Stimulated activated CD4-positive, alpha-beta T cell treated with anti-CD3 and anti-CD28 coated beads, Interleukin-1b, Interleukin-23, amount 100 ng/mL, for 24 hours (primary cell): ENCODE measurements at places on chromosomes 6 and 20.

DNA sequence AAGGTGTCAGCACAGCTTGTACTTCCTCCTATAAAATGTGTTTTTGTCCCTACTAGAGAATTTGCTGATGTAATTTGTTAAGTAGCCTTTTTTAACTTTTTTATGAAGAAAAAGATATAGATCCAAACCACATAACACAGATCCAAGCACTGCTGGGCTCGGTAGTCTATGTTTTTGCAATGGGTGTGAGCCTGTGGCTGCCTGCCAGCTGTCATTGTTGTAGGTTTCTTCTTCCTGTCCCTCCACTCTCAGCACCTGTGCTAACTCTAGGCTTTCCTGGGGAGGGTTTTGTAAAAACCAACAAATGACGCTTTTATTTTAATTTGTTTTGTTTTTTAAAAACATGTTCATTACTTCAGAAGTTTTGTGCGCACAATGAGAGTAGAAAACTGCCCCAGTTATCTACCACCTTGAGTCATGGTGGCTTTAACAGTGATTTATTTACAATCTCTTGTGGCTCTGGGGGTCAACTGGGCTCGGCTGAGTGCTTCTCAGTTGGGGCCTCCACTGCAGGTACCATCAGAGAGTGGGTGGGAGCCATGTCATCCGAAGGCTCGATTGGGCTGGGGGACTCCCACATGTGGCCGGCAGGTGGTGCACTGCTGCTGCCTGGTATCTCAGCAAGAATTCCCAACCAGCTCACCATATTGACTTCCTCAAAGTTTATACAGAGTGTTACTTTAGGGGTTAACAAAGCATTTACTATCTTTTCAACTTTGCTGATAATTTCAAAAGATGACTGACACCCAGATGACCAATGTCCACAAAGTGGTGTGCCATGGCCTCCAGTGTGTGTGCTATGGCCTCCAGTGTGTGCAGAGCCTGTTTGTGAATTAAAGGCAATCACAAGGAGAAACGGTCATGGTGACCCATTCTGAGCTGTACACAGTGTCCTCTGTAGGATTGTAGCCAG lies 3.0 kb upstream of the CCR6 start:
- DNase-seq: no peak

- DNase-seq: no peak
These were observed 46.3 kb downstream of the OR2B2 start for GRCh38 chr6:27865850-27866356.

- no peak for DNase-seq
These were observed 110.4 kb upstream of the ARMC2 start for GRCh38 chr6:108737594-108738546.

- no peak for DNase-seq
These were observed 696 bp upstream of the SUPT3H start for GRCh38 chr6:45378334-45378926.

- no peak for DNase-seq
These were observed 92.7 kb downstream of the PREX1 start for GRCh38 chr20:48735112-48735511.

DNA sequence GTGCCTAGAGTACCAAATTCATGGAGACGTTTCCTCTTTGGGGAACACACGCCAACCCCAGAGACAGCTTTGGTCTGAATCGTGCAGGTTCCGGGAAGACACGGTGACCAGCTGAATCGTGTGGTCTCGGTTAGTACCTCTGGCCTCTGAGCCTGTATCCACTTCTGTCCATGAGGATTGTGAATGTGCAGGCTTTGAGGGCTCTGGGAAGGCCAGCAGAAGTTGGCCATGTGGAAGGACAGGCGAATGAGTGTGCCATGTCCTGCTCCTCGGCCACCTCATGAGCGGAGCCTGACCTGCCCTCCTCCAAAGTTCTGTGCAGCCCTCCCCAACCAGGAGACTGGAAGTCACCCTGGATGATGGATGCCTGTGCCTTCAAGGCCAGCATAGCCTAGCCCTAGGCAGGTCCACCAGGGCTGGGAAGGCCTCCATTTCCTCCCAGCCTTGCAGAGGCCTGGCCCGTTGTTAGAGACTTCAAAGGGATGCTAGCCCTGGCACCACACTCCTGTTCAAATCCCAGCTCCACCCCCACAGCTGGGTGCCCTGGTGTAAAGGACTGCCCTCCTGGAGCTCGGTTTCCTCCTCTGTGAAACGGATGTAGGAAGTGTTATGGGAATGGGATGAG lies 1.7 kb upstream of the TMEM74B start:
- DNase-seq: no peak

DNA sequence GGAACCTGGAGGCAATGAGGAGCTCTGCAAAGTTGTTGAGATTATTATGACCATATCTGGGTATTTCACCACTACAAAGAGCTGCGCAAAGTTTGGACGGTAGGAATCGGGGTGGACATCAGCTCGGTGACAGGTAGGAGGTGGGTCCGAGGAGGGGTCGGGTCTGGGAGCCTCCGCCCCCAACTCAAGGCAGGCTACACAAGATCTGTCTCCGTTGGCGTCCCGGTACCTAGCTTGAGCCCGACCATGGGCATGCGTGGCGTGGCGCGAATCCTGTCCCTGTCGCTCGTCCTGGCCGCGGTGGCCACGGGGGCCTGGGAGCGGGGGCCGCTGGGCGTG lies 40.2 kb upstream of the ZNFX1 start:
- no peak for DNase-seq

DNA sequence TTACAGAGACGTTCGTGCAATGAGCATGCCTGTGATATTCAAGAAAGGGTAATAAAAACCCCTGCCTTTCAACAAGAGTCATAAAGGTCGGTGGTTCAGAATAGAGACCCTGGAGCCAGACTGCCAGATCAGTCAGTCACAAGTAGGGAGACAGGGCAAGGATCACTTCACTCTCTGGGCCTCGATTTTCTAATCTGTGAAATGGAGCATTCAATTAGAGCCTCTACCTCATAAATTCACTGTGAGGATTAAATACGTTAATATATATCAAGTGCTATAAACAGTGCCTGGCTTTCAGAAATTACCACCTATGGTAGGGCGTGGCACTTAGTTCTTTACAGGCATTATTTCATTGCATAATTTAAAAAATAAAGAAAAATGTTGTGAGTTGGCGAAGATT lies 43.7 kb upstream of the EYA2 start:
- DNase-seq: no peak

- DNase-seq: no peak
These were observed 160.8 kb upstream of the TNFAIP3 start for GRCh38 chr6:137706083-137706750.

DNA sequence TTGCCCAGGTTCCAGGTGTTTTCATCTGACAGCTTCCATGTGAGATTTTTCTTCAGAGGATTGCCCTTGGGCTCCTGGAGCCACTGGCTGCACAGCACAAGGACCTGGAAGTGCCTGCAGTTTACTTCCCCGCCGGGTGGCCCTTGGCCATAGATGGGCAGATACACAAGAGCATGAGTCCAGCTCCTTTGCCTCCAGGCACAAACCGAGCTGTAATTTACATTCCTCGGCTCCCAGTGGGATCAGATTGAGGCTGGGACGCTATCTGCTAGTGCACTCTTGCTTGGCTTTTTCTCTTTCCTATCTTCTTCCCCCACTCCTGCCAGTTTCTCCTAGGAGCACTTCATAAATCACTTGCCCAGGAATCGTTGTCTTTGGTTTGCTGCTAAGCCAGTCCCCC lies 85.4 kb upstream of the RALY start:
- no peak for DNase-seq

- no peak for DNase-seq
These were observed 15.6 kb upstream of the NRSN1 start for GRCh38 chr6:24110417-24110816.

GRCh38 chr20:62321521-62321948 lies 18.7 kb downstream of the ADRM1 start:
- no peak for DNase-seq

- no peak for DNase-seq
These were observed 17.9 kb upstream of the MOCS1 start for GRCh38 chr6:39952167-39952566.

DNA sequence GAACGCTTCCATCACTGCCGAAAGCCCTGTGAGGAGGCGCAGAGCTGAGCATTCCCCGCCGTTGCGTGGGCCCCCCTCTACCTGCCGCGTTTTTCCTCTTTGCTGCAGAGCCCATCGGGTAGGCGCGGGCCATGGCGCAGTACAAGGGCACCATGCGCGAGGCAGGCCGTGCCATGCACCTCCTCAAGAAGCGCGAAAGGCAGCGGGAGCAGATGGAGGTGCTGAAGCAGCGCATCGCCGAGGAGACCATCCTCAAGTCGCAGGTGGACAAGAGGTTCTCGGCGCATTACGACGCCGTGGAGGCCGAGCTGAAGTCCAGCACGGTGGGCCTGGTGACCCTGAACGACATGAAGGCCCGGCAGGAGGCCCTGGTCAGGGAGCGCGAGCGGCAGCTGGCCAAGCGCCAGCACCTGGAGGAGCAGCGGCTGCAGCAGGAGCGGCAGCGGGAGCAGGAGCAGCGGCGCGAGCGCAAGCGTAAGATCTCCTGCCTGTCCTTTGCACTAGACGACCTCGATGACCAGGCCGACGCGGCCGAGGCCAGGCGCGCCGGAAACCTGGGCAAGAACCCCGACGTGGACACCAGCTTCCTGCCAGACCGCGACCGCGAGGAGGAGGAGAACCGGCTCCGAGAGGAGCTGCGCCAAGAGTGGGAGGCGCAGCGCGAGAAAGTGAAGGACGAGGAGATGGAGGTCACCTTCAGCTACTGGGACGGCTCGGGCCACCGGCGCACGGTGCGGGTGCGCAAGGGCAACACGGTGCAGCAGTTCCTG lies 693 bp downstream of the FAM50B start:
- no peak for DNase-seq

DNA sequence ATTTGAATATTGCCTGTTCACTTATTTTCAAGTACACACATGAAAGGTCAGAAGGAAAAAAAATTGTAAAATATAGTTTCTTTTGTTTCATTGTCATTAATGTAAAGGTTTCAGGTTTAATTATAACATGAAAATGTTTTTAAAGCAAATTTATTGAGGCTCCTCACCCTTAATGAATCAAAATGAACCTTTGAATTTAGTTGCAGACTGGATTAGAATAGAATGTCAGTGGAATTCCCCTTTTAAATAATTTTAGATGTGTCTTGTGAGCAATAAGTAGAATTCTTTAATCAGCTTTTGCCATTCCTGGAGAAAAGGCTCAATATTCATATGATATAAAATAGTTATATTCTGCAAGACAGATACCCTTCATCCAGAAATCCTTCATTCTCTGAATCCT lies 70.7 kb upstream of the SMIM8 start:
- no peak for DNase-seq

DNA sequence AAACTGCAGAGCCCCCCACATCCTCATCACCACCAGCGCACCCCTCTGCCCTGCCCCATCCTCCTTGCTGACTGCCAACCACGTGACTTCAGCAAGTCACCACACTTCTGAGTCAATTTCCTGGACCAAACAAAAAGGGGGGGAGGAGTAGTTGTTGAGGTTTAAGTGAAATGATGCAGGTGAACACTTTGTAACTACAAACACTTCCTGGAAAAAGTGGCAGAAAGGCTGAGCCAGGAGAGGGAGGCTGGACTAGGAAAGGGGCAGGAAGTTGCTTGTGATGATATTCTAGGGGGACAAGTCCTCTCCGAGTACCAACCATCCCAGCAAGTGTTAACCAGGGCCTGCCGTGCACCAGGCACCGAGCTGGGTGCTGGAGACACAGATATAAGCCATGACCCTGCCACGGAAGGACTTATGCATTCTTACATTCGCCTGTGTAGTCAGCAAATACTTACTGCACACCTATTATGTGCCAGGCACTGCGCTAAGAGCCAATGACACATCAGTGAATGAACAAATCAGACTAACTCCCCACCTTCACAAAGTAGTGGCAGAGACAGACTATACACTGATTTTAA lies 67.3 kb downstream of the PREX1 start:
- peak; percentile 36 for DNase-seq

DNA sequence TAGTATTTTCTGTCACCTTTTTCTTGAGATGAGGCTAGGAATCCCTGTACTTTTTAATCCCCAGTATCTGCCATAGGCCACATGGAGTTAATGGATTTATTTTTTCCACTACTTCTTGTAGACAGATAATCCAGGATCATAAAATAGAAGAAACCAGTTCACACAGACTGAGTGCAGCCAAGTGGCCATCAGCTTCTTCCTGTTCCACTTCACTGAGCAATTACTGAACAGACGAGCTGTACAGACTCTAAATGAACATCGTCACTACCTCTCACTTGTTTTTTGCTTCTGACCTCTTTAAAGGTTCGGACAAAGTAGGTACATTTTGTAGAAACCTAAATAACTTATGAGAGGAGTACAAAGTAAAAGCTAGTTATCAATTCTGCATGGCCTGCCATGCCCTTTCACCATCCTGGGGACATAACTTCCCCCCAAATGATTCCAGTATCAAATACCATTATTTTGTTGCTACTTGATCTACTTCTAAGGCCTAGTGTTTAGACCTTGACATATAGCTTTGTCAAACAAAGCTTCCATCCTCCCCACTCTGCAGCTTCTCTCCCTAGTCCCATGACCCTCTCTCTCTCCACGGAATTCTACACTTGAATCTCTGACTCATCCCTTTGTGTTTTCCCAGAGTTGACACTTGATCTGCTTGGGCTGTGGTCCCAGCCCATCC lies 34.4 kb upstream of the ARHGAP18 start:
- no peak for DNase-seq

GRCh38 chr6:44268095-44268628 lies 2.1 kb upstream of the TMEM151B start:
- no peak for DNase-seq

DNA sequence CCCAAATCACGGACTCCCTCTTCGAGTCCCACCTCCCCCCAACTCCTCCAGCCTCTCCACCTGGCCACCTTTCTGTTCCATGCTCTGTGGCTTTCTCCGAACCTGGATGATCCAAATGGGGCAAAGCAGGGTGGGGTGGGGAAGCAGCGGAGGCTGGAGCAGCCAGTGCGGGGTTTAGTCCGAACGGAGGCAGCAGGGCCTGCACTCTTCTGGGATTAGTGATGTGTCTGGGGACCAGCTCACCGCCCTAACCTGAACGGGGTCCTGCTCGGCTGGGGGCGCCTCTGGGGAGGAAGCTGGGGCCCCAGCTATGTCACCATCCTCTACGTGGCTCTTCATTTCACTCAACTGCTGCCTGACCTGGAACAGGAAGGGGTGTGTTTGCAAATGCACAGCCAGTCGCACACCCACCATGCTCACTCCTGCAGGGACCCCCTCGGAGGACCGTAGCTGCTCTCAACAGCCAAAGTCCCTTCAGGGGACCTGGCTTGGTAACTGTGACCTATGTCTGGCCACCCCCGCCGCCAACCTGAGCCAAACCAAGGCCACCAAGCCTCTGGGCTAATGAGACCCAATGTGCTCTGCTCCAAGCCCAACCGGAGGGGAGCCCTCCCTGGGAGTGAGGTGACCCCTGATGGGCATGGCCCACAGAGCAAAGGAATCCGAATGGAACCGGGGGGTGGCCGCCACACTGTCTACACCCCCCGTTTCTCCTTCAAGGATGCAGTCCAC lies 46.8 kb downstream of the DSTN start:
- DNase-seq: no peak

DNA sequence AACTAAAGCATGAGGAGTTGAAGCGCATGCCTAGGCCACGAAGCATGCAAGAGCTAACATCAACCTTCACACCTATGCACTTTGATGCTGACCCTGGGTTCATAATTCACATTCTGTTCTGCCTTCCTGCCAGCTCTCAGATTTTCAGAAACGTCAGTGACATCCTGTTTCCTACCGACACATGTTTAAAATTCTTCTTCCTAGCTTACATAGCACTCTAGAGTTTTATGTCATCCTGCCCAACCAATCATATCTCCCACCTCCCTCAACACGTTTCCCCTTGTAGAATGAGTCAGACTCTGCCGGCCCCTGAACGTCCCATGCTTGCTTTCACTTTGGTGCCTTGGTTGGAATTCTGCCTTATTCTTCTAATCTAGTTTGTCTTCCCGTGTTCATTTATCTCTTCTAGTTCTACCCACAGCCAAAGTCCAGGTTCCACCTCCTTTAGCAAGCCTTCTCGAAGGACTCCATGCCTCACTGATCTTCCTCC lies 97.2 kb upstream of the MAP7 start:
- DNase-seq: peak; percentile 26
